ENCODE measurements at places on chromosomes 11 and 22.

DNA sequence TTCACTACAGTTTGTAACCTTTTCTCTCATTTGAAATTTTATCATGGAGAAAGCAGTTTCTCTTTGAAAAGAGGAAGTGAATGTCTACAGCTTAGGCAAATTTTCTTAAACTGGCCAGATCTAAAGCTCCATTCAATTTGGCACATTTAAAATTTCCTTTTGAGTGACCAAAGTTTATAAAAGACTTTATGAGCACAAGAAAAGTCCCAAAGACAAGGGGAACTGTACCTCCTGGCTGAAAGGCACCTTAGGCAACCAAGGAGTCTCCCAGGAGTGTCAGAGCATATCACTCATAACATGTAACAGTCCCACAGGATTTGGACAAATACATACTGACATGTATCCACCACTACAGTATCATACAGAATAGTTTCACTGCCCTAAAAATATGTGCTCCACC lies 41.3 kb downstream of the NARS2 start:
- DNase-seq, result no peak

DNA sequence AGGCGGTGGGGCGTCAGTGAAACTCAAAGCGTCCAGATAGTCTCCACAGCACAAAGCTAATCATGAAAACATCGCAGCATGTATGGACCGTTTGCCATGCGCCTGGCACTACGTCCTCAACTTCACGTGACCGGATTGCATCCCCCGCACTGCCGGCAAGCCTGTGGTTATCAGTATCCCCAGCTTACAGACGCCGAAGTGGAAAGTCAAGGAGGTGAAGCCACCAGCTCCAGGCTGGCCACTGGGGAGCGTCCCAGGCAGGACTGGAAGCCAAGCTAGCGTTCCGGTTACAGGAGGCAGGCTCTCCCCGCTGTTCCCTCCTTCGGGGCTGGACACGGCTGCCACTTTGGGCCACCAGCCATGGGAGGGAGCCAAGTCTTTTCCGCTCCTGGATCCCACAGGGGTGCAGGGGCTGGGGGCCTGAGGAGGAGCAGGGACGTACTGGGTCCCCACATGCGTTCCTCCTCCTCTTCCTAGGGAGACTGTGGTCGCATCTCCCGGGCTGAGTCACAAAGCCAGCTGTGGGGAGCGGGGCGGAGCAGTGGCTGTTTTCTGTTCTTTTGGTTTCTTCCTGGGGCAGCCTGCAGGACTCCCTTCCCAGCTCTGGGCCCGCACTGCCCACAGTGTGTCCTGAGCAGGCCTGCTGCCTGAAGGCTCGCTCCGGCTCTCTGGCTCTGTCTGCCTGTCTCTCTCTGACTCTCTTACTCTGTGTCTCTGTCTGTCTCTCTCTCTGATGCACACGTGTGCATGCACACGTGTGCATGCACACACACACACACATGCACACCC lies 4.3 kb upstream of the OSBPL5 start:
- DNase-seq, result peak; percentile 59

DNA sequence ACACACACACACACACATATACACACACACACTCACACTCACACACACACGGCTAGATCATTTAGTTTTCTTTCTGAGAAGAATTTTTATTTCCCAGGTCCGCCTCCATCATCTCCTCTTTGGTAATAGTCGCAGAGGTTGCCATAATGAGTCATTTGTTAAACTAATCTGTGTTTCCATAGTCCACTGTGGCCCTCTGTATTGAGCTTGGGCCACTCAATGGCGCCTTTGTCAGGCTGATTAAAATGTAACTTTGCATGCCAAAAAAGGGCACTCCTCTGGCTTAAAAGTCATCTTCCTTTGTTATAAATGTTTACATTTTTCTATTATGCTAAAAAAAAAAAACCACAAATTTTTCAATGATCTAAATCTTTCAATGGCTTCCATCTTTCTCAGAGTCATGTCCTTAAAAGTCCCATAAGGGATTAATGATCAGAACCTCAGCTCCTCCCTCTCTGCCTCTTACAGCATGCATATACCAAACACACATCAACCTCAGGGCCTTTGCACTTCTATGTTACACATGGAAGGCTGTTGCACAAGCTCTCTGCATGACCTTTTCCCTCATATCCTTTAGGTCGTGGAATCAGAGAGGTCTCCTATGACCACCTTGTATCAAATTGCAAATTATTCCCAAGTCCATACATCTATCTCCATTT lies 35.3 kb downstream of the EHF start:
- no peak for DNase-seq

GRCh38 chr11:104830080-104830479 lies 68.2 kb downstream of the CASP12 start:
- DNase-seq, result peak; percentile 61

DNA sequence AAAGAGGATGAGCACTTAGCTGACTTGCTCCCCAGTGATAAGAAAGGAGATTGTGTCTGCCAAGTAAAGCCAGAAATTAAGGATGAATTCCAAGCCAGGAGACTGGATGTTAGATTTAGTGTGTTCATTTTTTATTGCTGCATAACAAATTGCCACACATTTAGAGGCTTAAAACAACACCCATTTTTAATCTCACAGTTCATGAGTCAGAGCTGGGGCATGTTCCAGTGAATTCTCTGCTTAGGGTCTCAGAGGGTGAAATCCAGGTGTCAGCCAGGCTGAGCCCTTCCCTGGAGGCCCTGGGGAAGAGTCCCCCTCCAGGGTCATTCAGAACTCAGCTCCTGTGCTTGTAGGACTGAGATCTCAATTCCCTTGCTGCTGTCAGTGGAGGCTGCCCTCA lies 352.8 kb downstream of the BUD13 start:
- DNase-seq, result peak; percentile 20

DNA sequence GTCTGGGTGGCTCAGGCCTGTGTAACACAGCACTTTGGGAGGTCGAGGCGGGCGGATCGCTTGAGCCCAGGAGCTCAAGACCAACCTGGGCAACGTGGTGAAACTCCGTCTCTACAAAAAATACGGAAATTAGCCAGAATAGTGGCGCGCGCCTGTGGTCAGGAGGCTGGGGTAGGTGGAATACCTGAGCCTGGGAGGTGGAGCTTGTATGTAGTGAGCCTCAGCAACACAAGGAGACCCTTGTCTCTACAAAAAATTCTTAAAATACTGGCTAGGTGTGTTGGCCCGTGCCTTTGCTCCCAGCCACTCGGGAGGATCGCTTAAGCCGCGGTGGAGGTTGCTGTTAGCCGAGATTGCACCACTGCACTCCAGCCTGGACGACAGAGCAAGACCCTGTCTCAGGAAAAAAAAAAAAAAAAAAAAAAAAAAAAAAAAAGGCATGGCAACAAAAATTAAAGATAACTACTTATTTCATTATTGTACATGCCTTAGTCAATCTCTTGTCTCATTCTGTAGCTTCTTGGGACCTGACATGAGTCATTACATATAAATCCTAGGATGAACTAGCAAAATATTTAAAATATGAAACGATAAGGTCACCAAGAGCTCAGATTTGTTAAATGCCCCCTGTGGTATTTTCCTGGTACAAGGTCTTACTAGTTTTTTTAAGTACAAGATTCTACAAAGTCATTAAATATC lies 1.1 kb downstream of the TAF1D start:
- DNase-seq, result peak; percentile 72

GRCh38 chr11:115222218-115222862 lies 281.9 kb downstream of the CADM1 start:
- peak; percentile 88 for DNase-seq

GRCh38 chr11:128728767-128729587 lies 35.1 kb downstream of the FLI1 start:
- DNase-seq, result no peak

- no peak for DNase-seq
These were observed 371.0 kb downstream of the JRKL start for GRCh38 chr11:96760815-96761214.

DNA sequence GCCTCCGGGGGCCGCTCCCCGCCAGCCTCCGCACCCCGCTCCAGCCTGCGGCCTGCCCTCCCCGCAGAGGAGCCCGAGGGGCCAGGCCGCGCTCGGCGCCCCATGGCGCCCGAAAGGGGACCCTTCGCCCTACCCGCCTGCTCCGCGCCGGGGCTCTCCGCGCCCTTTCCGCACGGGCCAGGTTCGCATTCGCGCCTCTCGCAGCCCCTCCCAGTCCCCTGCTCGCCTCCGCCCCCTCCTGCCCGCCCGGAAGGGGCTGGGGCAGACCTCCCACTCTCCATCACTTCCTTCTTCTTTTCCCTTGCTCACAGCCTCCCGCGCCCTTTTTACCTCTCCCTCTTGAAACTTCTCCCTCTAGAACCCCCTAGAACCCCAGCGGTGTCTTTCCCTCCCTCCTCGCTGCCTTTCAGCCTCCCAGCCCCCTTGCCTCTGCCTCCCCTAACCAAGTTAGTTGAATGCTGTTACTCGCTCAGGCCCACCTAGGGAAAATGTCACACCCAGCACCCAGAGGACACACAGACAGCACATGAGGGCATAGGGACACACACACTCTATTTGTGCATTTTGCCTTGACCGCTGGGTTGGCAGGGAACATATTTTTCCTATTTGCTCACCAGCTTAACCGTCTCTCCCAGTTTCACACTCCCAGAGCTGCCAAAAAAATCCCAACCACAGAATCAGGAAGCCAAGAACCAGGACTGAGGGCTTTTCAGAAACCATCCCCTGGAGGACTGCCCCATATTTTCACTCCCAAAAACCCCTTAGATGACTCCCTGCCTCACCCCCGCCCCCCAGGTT lies at the start of gene SLC43A3:
SLC43A3 (minus strand) TSS at position 193 of the 798 bp plus-strand sequence. CDS start 949 bp downstream, outside the sequence.
- peak; percentile 93 for DNase-seq

DNA sequence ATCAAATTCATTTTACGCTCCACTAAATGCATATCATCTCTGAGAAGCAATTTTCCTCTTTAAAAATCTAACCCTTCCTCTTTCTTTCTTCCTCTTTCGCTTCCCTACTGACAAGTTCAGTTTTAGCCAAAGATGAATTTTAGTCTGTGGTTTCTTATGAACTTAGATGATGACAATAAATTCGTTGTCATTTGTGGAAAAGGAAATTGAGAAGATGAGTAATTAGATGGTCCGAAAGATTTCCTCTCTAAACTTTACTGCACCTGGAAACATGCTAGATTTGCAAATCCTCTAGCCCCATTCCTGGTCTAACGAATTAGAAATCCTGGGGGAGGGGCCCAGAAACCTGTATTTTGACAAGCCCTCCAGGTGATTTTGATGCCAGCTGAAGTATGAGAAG lies 855.4 kb upstream of the CHORDC1 start:
- DNase-seq, result no peak

DNA sequence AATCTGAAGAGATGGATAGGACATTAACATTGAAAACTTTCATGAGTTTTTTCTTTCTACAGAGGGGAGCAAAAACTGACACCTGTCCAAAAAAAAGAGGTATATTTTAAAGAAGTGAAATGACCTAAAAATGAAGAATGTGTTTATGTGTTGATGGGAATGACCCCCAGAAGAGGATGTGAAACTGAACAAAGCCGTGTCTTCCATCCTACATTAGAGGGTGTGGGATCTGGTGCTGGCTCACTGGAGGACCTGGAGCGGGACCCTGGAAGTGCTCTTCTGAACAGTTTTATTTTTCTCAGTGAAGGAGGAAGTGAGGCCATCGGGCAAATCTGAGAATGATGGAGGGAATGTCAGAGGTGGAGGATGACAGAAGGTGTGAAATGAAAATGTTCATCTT lies 470.1 kb downstream of the NTM start:
- DNase-seq, result no peak

GRCh38 chr11:108926171-108926840 lies 261.4 kb downstream of the DDX10 start:
- DNase-seq, result peak; percentile 68

DNA sequence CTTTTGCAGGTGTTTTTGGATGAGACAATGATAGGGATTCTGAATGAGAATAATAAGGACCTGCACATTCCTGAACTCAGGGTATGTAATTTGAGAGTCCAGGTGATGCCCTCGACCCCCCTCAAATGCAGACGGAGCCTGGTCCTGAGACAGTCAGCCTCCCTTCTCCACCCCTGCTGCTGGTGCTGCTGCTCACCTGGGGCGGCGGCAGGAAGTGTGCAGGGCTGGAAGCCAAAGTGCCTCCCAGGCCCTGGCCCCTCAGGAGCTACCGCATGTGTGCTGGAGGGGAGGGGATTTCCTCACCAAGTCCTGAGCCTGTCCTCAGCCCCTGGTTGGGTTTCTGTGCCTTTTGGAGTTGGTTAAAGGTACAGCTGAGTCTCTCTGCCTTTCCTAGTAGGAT lies 19.0 kb upstream of the GLB1L2 start:
- DNase-seq, result no peak

- DNase-seq, result no peak
These were observed 35.0 kb downstream of the PPFIBP2 start for GRCh38 chr11:7548659-7549274.

DNA sequence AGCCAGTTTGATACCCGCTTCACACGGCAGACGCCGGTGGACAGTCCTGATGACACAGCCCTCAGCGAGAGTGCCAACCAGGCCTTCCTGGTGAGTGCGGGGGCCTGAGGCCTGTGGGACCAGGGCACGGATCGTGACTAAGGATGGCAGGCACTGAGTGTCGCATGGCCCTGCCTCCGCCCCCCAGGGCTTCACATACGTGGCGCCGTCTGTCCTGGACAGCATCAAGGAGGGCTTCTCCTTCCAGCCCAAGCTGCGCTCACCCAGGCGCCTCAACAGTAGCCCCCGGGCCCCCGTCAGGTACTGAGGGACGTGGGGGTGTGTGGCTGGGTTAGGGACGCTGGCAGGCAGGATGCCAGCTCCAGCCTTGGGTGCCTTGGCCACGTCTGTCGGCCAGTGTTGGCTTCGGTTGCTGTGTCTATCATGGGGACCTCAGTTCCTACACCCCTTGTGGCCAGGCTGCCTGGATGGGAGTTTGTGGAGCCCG lies 3.0 kb downstream of the PTPRCAP start:
- DNase-seq, result no peak
